ENCODE measurements at places on chromosomes 7 and 10. TPM values are rescaled to one million over a fixed set of nuclear protein-coding genes. Genes with fewer than 3 reads are reported as not detected.

The GRM3 gene
- not detected for total RNA-seq

DNA sequence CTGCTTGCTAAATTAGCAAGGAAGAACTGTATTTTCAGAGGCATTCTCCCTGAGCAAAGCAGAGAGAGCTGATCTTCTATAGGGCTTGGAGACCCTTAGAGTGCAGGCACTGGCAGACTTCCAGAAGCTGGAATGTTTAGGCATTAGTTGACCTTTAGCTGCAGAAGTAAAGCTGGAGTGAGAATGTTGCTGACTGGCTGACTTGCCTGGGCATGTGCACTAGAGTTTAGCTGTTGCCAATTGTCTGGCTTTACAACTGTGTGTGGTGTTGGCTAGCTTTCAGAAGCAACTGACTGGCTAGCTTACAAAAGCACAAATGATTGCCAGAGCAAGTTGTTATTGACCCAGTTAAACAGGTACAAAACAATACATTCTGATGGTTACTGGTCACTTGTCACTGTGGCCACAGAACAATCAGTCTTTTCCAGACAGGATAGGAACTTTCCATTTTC, 25.1 kb downstream of the FAM13C start:
- DNase-seq: peak; percentile 68

DNA sequence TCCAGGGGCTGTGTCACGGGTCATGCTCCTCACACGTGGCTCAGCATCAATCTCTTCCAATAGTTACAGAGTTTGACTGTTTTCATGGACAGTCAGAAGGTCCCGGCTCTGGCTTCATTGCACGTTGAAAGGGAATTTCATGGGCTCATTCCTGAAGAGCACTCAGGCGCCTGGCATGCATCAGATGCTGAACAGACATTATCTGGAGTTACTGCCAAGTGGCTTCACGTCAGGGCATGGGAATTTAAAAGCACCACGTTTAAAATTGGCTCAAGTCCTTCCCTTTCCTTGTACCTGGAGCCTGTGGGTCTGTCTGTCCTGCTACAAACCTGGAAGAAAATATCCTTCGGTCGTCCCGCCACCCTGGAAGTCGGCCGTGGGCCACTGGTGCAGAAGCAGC, 50.4 kb downstream of the CFAP46 start:
- peak; percentile 95 for DNase-seq

- DNase-seq: no peak
Measured at GRCh38 chr10:83564889-83565588, 574.3 kb upstream of the GHITM start.

DNA sequence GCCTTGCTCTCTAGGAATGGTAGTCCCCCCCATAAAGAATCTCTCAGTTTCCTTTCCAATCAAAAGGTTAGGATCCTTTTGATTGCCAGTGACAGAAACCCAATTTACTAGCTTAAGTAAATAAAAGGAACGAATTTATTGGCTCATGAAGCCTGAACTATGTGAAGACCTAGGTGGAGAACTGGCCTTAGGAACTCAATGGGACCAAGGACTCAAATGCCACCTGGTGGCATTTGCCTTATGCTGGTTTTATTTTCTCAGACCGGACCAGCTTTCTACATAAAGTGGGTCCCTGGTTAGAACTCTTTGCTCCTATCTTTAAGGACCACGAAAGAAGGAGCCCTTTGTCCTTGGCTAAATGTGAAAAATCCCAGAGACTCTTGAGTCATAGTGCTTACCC, 25.4 kb downstream of the CFTR start:
- no peak for DNase-seq

DNA sequence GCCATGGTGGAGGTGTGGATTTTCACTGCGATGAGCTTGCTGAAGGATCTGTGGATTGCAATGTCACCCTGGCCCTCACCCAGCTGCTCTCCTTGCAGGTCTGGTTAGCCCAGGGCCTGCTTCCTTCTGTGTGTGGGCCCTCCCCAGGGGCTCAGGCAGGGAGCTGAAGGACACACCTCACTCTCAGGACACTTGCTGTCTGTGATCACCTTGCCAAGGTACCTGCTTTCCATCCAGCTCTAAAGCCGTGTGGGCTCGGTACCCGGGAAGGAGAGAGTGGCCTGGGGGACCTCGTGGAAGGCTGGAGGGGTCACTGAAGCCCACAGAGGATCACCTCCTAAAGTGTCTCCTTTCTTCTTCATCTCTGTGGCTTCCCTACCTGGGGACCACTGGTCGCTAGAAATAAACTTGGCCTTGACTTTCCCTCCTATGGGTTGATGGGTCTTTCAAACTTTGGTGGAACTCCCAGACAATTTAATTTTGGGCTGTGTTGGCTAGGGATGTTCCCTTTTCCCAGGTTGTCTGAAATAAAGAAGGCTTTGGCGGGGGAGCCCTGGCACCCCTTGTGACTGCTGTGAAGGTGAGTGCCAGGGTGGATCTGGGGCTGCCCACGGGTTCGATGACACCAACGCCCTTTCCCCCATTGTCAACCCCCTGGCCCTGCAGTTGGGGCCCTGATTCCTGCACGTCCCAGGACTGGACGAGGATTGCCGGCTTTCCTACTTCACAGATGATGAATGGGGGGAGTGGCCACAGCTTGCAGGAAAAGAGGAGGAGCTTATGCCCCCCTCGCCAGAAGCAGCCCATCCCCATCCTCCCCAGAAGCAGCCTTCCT, 331.0 kb downstream of the ADARB2 start:
- DNase-seq: no peak

DNA sequence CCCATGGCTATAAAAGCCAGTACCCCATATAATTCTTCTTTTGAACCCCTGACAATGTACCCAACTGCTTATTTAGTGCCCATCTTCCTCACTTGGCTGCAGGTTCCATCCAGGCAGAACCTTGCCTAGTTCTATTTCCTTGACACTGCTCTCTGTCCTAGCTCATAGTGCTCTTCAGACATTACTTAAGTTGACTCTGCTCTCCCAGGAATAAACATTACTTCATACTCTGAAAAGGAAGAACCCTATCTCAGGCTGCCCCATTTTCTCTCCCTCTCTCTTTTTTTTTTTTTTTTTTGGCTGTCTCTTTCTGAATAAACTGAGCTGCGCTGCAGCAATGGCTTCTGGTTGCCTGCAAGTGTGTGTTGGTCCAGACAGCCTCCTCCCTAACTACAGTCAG, 21.0 kb downstream of the ACTA2 start:
- DNase-seq: no peak

GRCh38 chr10:43132867-43133787, 5.1 kb upstream of the CSGALNACT2 start:
- no peak for DNase-seq

The NODAL gene
- total RNA-seq: not detected

- peak; percentile 86 for DNase-seq
Measured at GRCh38 chr10:101782811-101783735, at the start of gene NPM3. Gene NPM3 (minus strand): TSS chr10:101783446. CDS start chr10:101783390, 56 bp downstream.

DNA sequence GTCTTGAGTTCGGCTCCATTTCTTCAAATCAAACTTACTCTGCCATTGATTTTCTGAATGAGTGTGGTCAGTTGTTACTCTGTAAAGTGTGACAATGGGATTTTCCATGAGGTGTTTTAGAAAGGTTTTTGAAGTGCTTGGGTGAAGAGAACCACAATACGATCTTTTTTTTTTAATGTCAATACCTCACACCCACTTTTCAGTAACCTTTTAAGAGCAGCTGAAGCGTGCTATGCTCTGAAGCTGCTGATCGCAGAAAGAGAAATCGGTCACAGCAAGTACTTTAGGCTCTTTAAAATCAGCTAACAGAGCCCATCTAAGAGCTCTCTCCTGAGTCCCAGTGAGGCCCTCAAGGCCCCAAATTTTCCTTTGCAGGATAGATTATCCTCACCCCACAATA, 34.4 kb upstream of the YAE1 start:
- DNase-seq: no peak

DNA sequence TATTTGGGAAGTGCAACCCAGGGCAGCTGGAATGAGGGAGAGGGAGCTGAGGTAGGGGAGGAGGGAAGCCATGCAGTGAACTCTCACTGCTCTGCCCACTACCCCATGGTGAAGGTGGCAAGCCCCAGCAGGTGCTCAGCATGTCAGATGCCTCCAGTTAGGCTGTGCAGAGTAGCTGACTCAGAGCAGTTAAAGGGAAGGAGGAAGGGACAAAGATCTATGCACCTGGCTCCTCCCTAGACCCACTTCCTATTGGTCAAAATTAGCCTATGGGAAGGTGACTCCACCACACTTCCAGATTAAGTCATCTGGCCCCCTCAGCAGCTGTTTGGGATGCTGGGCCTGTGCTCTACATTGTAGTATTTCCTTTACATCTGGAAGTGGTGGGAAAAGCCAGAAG, 125.7 kb upstream of the MTPN start:
- DNase-seq: no peak

DNA sequence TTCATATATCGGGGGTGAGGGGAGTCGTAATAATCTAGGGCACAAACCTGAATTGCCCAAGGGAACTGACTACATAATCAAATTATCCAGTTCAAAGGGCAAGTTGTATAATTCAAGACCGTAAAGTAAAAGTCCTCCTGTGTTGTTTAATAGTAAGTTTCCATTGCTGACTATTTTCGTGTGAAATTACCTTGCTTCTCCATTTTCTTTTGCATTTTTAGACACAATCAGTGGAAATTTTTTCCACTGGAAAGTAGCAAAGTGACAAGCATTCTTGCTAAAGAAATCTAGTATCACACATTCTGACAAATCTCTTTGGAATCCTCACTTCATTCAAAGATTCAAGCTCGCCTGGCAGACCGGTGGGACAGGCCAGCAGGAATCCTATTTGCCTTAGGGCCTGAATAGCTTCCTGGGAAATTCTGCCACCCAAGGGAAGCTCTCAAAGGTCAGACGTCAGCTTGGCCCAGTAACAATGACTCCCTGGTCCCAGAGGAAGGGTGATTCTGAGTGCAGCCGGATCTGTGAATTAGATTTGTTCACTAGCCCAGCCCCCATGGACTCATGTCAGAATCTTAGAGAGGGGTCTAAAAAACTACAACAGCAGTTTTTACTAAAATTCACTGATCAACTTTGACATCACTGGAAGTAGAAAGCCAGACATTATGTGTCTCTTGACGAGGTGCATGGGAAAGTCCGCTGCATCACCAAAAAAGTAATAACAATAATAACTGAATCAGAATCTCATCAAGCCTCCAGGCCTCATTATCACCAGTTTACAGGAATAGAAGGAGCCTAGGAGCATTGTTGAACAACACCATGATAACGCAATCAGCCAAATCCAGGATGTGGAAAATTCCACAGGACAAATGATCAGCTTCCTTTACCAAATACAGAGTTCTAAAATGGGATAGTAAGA, 161.0 kb downstream of the SKIDA1 start:
- DNase-seq: no peak

The PDE6C gene
- total RNA-seq: not detected

GRCh38 chr7:45160417-45160881, 2.9 kb downstream of the RAMP3 start:
- no peak for DNase-seq

DNA sequence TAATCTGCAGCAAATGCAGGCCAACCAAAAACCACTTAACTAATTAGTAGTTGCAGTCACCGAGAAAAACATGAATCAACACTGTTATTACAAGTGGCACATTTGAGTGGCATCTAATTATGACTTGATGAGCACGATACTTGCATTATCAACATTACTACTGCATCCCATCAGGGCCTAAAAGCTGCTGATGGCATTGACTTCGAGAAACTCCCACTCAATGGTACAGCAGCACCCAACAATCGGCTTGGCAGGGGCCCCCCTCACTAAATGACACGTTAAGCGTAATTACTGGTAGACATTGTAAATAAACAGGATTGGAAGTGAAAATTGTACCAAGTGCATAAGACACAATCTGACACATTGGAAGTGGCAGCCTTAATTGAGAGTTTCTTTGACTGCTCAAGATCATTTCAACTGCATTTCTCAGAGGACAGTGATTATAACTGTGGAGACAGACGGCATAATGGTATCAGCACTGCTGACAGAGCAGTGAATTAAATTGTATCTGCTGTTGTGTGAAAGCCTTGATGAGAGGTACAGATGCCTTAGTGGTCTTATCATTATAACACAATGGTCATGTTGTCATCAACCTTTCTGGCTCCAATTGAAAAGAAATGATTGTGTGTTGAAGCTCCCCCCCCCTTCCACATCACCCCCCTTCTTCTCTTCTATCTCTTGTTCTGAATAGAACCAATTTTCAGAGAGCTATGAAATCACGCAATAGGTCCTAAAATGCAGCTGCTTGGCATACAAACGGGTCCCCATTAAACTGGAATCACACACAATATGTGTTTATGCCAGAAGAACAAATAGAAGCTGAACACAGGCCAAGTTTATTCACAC, 43.4 kb downstream of the SHTN1 start:
- no peak for DNase-seq

DNA sequence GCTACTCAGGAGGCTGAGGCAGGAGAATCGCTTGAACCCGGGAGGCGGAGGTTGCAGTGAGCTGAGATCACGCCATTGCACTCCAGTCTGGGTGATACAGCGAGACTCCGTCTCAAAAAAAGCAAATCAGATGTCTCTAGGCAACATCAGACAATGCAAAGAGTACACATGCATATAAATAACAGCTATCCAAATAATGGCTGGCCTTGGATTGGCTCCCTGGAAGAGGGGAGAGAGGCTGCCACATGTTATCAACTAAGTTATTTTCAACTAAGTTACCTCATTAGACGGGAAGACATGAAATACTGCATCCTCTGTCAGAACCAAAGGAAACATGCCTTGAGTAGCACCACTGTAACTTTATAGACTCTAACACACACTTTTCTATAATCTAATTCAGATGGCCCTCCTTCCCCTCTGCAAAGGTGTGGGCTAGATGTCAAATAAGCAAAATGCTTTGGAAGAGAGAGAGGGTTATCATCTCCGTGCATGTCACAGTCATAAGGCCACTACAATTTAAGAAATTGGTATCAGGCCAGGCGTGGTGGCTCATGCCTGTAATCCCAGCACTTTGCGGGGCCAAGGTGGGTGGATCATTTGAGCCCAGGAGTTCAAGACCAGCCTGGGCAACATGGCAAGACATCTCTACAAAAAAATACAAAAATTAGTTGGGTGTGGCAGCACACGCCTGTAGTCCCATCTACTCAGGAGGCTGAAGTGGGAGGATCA, 22.5 kb upstream of the SPOCK2 start:
- DNase-seq: no peak

- peak; percentile 46 for DNase-seq
Measured at GRCh38 chr10:71880425-71881306, 29.6 kb upstream of the PSAP start.

- DNase-seq: no peak
Measured at GRCh38 chr10:22042557-22043326, 39.2 kb upstream of the DNAJC1 start.

The URGCP gene
- 38.0 TPM for total RNA-seq

- DNase-seq: no peak
Measured at GRCh38 chr7:80902716-80903308, 16.0 kb downstream of the SEMA3C start.

DNA sequence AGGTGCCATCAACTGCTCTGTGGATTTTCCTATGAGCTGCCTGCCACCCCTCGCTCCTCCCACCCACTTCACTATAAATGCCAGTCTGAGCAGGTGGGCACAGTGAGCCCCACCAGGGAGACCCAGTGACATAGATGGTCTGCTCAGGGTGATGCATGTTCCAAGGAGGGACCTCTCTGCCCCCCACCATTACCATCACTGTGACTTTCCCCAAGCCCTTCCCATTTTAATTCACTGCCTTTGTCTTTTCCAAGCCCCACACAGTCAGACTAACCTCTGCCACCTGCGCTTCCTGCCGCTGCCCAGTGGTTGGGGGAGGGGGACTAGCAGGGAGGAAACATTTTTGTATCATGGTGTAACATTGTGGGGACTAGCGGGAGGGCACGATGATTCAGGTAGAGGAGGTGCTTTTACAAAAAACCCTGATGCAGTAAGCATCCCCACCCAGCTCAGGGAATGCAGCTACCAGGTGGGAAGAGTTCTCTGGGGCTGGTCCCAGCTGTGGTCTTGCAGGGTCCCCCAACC, 24.6 kb downstream of the PRSS2 start:
- no peak for DNase-seq
